ENCODE measurements at places on chromosomes 16 and 17. TPM values are rescaled to one million over a fixed set of nuclear protein-coding genes. Genes with fewer than 3 reads are reported as not detected.

TANC2 gene
- 20.2 TPM for total RNA-seq

RHBDL3 gene
- 0.15 TPM for total RNA-seq

DNA sequence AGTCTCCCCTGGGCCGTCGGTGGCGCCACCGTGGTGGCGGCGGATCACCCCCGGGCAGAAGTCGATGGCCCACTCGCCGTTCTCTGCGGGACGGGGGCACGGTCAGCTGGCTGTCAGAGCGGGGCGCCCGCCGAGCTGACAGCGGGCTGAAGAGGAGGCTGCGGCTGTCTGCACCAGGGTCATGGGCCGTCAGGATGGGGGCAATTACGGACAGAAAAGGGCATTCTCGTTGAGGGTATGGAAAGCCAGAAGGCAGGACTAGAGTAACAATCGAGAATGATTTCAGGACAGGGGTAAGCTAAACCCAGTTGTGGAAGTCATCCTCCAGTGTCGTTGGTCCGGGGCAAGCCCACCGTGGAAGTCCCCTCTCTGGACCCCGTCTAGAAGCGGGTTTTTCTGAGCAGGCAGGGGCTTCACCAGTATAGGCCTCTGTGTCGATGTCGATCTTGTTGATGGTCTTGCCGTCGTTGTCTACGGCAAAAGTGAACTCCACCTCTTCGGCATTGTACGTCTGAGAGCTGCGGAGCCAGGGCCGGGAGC lies 1.7 kb downstream of the CHRNE start:
- no peak for DNase-seq

SEPTIN1 gene
- total RNA-seq = 3.4 TPM

- DNase-seq = no peak
Observed at GRCh38 chr16:80323187-80323807, 217.5 kb upstream of the DYNLRB2 start.

- DNase-seq = no peak
Observed at GRCh38 chr17:43732958-43733357, 25.6 kb downstream of the SOST start.

DNA sequence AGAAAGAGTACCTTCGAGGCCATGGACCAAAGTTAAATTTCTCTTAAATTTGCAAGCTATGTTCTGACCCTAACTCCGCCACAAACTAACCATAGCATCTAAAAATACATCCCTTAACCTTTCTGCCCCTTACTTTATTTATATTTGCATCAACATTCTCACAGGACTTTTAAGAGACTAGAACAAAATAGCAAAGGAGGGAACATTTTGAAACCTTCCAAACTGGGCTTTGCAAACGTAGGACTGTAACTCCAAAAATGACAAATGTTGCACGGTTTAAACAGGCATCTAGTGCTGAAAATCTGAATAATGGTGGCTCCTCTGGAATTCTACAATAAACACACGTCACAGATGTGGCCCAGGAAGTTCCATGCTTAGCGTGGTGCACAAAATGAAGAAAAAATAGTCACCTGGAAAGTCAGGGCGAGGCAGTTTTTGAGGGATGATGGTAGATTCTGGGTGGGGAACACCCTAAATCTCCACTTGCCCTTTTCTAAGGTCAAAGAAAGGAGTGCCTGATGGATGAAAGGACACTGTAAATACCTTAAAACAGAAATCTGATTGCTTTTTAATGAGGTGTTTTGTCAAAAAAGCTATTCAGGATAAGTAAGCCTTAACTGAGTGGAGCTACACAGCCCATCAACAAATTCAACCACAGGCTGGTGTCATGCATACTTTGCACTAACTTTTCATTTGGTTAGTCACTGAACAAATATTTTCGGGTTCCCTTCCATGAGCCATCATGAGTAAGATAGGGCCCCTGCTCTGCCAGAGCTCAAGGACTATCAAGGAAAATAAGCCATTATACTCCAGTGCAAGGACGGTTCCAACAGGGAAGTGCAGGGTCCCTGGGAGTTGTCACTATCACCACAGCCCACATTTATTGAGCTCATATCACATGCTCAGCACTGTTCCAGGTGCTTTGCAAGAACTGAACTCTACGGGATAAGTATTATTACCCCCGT lies 21.2 kb downstream of the ARHGAP17 start:
- no peak for DNase-seq

- peak; percentile 60 for DNase-seq
Observed at GRCh38 chr17:50660042-50660886, 25.6 kb downstream of the ABCC3 start.

Data from thyroid gland (tissue), 4 donors.